ENCODE measurements at places on chromosomes 12 and 14.

GRCh38 chr14:20976291-20976690 lies 13.5 kb upstream of the METTL17 start:
- no peak for DNase-seq

DNA sequence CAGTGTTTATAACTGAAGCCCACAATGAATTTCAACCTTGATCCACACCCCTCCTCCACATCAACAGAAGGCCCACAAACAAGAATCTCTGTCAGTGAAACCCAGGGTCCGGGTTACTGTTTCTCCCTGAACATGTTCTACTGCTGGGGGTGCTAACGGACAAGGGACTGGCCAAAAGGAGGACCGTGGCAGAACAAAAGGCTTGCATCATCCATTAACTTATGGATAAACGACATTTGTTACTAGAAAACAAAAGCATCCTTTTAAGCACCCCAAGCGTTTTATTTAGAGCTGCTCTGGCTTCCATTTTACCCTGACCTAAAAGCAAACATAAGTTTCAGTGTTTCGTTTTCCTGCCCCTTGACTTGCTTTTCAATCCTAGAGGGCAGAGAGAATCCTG lies 32.2 kb downstream of the BRAP start:
- no peak for DNase-seq

GRCh38 chr12:87439990-87440827 lies 589.0 kb downstream of the C12orf50 start:
- DNase-seq: no peak

GRCh38 chr12:101891462-101891971 lies 14.1 kb downstream of the DRAM1 start:
- no peak for DNase-seq

GRCh38 chr14:29663281-29663801 lies 264.3 kb downstream of the PRKD1 start:
- no peak for DNase-seq

- no peak for DNase-seq
These were observed 174.6 kb upstream of the SFSWAP start for GRCh38 chr12:131536337-131536736.

DNA sequence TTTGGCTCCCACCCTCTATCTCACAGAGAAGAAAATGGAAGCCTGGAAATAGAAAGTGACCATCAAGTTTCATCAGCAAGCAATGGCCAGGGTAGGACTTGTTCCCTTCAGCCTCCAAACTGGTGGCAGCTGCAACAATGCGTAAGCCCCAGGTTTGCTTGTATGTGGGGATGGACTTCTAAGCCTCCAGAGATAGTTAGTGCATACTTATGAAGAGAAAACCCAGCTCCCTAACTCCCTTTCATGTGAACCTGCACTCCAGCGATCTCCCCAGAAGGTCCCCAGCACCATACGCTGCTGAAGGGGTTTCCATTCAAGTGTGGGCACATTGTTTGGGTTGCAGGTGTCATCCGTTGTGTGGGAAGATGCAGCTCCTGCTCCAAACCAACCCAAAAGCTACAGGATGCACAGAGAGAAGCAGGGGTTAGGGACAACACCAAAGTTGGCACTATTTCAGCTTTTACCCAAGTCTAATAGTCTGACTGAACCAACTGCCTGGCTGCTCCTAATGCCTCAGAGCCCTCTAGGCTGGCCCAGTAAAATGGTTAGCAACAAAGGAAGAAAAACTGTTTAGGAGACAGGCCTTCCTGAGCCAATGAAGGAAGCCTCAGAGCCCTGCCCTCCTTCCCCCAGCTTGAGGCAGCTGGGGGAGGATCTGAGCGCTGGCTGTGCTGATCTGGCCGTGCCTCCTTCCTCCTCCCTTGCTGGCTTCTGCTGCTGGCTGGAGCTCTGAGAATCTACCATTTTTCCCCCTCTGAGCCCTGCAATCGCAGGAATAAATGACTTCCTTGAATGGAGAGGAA lies 12.3 kb downstream of the ZFP36L1 start:
- no peak for DNase-seq

- DNase-seq: no peak
These were observed 83.2 kb downstream of the SPPL3 start for GRCh38 chr12:120820884-120821510.

GRCh38 chr12:51534216-51535074 lies 56.6 kb upstream of the SCN8A start:
- no peak for DNase-seq

DNA sequence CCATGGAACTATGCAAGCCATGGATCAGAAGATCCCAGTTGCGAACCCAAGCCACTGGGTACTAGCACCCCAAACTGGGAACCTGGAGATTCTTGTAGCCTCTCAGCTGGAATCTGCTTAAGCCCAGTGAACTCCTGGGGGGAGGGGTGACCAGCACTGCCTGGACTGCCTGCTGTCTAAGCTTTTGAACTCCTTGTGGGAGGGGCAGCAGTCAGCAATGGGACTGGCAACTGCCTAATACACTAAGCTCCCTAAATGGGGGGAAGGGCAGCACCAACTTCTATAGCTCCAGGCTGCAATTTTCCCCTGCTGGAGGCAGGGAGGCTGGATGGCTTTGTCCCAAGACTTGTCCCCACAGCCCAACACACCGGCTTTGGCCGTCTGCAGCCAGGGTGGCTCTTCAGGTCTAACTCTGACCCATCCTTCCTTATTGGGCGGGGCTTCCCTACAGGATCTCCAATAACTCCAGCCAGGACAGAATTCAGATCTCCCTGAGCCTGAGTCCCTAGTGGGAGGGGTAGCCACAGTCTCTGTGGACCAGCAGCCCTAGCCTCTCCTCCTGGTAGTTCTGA lies 485.1 kb downstream of the SOX5 start:
- no peak for DNase-seq

- no peak for DNase-seq
These were observed 594.3 kb downstream of the LRFN5 start for GRCh38 chr14:42200957-42201356.
